Activated effector memory CD4-positive, alpha-beta T cell treated with anti-CD3 and anti-CD28 coated beads, Interleukin-2, amount 50 U/mL, for 16 hours (primary cell): ENCODE measurements at places on chromosomes 13 and 19.

- DNase-seq, result no peak
These were observed 6.6 kb downstream of the C13orf46 start for GRCh38 chr13:113967206-113967720.

- no peak for DNase-seq
These were observed 13.8 kb downstream of the ATP12A start for GRCh38 chr13:24693862-24694471.

GRCh38 chr13:44133626-44134025 lies 240.0 kb upstream of the SERP2 start:
- DNase-seq, result no peak

- no peak for DNase-seq
These were observed 1669.9 kb upstream of the SPRY2 start for GRCh38 chr13:82010780-82011179.

DNA sequence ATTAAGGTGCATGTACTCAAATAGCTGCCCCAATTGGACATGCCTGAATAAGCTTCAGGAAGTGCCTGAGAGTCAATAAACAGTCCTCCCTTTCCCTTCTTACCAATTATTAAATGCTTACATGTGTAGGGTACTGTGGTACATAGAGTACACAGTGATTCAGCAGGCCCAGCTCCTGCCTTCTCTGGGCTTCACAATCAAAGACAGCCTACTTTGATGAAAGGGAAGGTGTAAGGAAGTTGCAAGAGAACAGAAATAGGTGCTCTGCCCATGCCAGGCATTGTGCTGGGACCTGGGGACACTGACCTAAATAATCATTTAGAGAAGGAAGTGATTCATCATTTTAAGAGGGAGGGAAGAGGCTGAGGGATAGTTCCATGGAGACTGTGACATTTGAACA lies 17.2 kb downstream of the FRY start:
- no peak for DNase-seq
